ENCODE measurements at places on chromosomes 11 and 22.

DNA sequence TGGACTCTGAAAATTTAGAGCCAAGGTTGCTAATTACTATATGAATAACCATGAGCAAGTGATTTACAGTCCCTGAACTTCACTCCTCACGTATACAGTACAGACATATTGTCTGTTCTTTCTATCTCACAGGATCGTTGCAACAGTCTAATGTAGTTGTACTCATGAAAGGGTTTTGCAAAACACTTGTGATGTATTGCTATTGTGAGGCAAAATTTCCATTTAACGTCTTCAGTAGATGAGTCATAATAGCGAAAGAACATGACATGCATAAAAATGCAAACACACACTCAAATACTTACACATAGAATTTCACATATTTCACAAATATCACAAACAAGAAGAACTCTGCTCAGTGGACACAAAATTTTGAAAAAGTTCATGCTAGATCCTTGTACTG lies 134.6 kb upstream of the TRPC6 start:
- DNase-seq = no peak

GRCh38 chr11:48101958-48102357 lies 114.7 kb upstream of the OR4B1 start:
- no peak for DNase-seq

- DNase-seq = no peak
Observed at GRCh38 chr11:9982796-9983579, 311.0 kb downstream of the SBF2 start.

DNA sequence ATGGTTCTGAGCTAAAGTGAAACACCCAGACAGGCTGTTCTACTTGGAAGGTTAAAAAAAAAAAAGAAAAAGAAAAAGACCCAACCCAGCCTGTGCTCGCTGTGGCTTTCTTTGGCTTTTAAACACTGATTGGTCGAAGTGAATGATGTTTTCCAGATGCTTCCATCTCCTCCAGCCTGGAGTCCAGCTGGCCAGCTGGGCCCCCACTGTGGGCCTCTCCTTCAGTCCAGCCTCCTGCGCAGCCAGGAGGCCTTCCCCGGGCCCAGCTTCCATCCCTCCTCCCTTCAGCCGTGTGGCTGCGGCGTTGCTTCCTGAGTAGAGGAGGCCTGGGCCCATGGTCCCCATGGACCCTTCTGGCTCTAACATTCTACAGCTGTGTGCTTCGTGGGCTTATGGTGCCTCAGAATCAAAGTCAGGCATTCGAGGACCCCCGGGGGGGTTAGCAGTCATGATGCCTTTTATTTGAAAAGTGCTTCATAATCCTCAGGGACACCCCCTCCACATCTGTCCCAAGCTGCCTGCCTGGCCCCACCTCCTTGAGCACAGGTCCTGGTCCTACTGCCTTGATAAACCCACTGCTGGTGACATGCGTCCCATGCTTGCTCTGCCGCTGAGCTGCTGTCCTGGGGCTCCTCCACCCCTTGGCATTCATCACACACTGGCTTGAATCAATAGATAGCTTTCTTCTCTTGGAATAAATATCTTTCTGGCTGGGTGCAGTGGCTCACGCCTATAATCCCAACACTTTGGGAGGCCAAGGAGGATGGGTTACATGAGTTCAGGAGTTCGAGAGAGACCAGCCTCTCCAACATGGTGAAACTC lies 42.2 kb upstream of the FBLN1 start:
- no peak for DNase-seq

DNA sequence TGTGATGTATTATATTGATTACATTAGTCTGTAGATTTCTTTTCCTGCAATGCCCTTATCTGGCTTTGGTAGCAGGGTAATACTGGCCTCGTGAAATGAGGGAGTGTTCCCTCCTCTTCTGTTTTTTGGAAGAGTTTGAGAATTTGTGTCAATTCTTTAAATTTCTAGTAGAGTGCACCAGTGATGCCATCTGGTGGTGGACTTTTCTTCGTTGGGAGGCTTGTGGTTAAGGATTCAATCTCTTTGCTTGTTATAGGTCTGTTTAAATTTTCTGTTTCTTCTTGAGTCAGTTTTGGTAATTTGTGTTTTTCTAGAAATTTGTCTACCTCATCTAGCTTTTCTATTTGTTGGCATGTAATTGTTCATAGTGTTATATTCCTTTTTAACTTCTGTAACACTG lies 18.9 kb downstream of the SHANK3 start:
- peak; percentile 27 for DNase-seq

DNA sequence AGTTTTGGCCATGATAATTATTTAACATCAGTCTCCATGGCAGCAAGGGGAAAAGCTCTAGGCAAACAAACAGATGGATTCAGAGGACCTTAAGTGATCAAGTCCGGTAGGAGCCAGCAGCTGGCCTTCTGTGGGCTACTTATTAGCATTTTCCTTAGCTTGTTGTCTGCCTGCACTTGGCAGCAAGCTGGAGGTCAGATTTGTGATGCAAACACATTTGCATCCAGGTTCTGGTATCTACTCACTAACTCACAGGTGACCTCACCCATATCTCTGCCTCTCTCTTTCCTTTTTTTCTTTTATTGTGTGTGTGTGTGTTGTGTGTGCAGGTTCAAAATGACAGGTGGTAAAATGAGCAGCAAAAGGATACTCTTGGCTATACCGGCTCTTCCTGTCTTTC lies 32.3 kb downstream of the ARHGAP42 start:
- no peak for DNase-seq

DNA sequence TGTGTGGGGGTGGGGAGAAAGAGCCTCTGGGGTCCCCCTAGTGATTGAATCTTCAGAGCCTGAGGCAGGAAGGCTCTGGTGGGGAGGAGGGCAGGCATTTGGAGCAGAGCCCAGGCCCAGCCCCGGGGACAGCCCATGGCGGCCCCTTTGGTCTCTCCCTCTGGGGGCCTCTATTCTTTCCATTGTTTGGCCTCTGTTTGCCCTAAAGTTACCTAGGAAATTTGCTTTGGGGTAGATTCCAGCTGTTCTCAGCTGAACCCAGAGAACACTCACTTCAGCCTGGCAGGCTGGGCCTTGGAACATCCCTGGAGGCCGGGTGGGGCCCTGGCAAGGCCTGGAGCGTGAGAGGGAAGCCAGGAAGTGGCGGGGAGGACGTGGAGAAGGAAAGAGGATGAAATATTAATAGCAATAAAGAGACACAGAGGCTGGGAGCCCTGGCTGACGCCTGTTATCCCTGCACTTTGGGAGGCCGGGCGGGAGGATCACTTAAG lies 22.9 kb upstream of the A4GALT start:
- DNase-seq = no peak

GRCh38 chr22:22684580-22685561 lies 40.5 kb downstream of the GGTLC2 start:
- peak; percentile 35 for DNase-seq

DNA sequence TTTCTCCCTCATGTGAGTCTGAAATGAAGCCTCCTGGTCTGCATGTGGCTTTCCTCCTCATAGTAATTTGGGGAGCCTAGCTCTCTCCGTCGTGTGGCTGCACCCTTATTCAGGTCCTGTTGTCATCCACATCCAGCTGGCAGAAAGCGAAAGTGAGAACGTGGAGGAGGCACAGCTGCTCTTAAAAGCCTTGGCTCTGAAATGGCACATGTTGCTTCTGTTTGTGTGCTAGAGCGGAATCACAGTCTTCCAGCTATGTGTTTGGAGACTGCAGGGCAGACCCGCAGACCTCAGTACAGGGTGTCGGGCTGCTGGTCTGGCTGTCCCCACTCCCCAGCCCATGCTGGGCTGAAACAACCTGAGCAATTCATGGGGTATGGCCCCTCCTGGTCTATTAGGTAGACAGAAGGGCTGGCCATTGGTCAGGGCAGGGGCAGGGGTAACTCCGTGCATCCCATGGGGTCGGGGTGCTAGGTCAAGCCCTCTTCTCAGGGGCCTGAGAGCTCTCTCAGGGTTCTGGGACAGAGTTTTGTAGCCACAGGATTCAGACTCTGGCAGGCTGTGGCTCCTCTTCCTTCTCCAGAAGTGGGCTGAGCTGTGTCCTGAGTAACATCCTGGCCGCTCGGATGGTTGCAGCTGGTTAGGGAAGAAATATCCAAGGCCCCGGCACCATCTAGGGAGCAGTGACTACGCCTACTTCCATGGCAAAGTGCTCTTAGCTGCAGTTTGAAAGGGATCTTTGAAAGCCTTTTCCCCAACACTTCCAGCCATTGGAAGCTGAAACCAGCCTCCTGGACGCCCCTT lies 50.6 kb downstream of the C11orf96 start:
- peak; percentile 29 for DNase-seq

DNA sequence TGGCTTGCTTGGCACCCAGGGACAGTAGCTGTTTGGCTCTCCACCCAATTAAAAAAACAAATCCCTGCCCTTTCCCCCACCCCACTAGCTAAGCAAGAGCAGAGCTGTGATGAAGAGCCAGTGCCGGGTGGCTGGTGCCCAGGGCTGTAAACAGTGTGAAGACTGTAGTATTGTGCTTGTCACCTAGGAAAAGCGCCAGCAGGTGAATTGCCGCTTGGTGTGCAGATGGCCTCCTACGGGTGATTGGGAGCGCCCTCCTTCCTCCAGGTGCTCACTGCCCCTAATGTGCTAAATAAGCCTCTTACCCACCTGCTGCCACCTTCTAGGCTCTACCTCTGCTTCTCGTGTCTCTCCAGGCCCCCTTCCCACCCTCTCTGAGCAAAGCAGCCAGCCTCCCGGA lies 18.4 kb upstream of the RAPSN start:
- DNase-seq = no peak

DNA sequence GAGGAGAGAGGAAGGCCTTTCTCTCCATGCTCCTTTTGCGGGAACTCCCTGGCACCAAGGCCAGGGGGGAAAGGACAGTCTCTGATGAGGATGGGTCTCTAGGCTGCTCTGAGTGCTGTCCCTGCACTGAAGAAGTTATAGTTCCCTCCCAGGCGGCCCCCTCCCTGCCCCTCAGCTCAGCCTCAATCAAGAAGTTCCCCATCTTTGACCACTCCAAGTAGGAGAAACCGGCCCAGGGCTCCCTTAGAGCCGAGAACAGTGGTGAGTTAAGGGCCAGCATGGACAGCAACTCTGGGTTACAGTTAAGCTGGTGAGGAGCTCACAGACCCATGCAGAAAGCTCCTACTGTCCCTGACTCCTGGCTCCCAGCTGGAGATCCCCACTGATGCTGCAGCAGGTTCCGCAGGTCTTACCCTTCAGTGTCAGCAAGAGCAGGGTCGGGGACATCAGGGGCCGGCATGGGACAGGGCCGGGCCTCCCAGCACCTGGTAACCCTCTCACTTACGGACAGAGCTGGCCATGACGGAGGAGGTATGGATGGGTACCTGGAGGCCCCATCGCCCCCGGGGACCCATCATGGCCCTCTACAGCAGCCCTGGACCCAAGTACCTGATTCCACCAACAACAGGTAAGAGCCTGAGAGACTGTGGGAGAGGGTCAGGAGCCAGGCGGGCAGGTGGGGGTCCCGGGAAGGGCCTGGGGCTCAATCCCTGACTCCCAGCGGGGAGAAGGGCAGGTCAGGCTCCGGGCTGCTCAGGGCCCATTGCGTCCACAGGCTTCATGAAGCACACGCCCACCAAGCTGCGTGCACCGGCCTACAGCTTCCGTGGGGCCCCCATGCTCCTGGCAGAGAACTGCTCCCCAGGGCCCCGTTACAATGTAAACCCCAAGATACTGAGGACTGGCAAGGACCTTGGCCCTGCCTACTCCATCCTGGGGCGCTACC lies 4.2 kb downstream of the SCGB1C1 start:
- no peak for DNase-seq

DNA sequence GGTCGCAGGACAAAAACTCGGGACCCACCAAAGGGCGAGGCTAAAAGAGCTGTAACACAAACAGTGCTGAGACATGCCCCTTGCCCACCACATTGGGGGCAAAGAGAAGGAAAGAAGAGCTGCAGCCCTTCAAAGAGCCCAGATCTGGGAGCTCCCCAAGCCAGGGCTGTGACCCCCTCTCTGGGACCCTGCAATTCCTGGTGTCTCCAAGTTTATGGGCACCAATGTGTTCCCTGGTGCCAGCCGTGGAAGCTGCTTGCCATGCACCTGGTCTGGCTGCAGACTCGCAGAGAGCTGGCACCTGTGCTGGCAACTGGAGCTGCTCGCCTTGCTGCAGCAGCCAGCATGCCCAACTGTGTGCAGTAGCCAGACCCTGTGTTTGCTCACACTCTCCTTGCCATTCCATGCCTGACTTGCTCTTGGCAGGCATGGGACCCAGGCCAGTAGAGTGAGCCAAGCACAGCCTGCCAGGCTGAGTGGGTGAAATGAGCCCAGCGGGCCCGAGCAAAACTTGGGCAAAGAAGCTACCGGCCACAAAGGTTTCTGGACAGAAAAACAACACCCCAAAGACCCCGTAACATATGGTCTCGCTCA lies 16.0 kb downstream of the RRP8 start:
- no peak for DNase-seq

- no peak for DNase-seq
Observed at GRCh38 chr11:117834838-117835443, 10.4 kb upstream of the FXYD2 start.

GRCh38 chr11:2769409-2770095 lies 69.8 kb upstream of the KCNQ1OT1 start:
- DNase-seq = no peak

DNA sequence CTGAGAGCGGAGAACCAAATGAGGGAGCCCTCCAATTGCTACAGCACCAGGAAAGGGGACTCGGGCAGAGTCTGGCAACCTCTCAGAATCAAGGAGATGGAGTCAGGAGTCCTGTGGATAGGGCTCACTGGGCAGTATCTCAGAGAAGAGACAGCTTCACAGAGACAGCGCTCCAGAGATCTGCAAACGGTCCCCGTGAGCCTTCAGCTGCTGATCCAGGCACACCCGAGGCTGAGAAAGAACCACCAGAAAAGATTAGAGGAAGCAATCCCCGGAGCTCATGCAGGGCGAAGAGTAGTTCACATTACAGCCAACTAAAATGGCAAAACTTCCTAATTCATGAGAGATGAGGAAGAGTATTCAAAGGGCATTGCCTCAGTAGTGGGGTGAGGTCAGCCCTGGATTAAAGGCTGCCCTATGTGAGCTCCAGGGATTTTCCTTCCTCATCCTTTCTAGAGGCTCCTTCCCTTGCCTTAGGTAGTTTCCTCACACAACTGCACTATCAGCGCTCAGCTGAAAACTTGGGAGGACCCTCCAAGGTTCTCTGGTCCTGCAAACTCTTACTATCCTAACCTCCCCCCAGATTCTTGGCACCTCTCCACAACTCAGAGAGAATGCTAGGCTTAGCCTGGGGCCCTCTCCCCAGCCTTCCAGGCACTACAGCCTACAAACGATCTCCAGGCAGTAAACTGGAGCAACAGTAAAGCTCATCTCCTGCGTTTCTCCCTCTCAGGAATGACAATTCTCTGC lies 23.7 kb downstream of the SCN4B start:
- DNase-seq = no peak

Data from DND-41 (cell line).